ENCODE measurements at places on chromosomes 5 and 9.

GRCh38 chr5:170642066-170642735 is 138.4 kb downstream of the KCNIP1 start:
- DNase-seq: no peak

DNA sequence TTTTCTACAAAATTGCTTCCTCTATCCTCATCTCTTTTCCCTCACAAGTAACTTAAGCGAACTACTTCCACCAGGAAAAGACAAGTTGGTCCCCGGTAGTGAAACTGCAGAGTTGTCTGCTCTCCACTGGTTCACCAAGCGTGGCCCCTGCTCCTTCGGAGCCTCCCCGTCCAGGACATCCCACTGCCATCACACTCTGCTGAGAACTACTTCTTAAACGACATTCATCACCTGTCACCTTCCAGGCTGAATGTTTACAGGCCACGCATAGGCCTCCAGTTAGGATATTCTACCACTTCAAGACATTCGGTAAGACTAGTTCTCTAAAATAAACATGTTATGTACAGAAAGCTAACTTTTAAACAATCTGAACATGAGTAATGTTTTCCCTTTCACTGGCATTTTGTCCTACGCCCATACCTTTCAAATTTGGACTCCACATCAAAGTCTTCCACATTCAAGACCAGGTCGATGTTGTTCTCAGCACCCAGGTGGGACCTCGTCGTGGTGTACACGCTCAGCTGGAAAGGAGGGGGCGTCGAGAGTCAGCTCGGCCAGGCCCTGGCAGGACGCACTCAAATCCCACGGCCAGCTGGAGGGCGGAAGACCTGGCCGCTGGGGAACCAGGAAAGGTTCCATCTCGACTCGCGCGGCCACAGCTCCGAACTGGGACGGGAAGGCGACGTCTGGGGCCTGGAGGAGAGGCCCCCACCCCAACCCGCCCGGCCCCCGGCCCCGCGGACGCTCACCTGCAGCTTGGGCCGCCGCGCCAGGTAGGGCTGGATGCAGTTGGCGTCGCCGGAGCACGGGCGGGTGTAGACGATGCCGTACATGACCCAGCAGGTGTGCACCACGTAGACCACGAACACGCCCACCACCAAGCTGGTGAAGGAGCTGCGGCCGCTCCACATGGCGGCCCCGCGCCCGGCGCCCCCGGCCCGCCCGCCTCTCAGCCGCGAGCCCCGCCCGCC is 683 bp downstream of the CLPTM1L start:
- DNase-seq: no peak

GRCh38 chr9:109192732-109193361 is 25.8 kb upstream of the FRRS1L start:
- no peak for DNase-seq

- no peak for DNase-seq
These were observed 69.7 kb downstream of the PRLR start for GRCh38 chr5:35160486-35161116.

DNA sequence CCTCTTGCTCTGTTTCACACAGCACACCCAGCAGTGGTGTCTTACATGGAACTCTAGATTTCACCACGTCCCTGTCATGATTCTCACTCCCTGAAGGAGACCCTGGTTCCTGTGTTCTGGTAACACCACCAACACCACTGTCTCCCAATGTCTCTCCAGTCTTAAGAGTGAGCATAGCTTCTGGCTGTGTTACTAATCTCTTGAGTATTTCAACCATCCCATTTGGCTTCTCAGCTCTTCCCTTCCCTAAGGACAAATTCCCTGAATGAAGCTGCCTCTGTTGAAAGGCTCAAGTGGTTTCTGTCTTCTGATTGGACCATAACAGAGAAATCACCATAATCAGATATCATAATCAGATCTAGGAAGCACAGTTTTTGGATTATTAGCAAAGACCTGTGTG is 311.8 kb downstream of the DNAH5 start:
- no peak for DNase-seq

DNA sequence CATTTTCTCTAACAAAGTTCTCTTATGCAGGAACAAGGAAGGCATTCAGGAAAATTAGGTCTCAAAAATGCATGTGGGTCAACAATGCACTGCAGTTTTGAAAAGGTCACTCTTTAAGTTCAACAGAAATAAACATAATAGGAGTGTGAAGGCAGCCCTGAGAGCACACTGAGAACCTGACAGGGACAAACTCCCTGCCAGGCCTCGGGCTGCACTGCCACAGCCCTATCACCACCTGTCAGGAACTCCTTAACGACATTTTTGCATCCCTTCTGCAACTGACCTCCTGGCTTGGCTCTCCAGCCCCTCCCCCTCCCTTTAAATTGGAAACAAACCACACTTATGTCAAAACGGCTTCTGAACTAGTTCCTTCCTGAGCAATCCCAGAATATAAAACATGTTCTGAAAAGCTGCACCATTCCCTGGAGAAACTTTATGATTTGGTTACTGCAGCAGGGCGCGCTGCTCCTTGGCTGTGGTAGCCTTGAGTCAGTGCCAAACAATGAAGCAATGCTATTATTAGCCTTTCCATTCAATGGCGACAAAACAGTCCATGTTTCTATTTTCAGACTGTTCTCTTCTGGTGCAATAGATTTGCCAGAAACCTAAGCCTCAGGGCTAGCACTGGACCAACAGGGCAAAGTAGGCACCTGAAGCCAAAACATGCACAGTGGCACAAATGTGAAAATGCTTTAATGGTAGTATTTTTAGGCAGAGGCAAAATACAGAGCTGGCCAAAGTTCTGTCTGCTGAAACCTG is 160.1 kb upstream of the ZNF608 start:
- no peak for DNase-seq

DNA sequence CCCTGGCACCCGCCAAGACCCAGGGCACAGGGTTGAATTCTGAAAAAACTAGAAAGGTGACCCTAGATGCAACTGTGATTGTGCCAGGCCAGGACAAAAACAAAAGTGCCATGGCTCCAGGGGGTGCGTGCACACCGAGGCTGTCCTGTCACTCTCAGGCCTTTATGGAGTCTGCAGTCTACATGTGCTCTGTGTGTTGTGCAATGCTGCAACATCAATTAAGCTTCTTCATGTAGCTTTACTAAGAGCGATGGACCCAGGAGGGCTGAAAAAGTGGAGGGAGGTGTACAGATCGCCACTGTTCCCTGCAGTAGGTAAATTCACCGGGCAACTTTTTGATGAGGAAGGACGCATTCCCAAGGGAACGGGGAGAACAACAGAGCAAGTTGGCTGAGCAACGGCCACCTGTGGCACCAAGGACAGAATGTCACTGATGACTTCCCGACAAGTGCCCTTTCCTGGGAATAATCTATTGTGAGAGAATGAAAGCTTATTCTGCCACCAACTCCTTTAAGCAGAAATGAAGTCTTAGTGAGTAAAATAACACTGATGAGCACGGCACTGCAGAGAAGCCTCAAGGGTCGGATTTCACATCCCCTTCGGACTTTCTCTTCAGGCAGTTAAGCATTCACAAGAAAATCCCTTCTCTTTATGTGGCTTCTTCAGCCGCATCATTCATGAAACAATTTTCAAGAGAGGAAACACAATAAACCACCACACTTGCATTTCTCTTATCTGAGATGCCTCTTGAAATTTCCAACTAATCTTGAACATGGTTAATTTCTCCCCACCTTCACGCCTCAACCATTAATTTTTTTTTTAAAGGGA is 149.6 kb downstream of the DROSHA start:
- no peak for DNase-seq

DNA sequence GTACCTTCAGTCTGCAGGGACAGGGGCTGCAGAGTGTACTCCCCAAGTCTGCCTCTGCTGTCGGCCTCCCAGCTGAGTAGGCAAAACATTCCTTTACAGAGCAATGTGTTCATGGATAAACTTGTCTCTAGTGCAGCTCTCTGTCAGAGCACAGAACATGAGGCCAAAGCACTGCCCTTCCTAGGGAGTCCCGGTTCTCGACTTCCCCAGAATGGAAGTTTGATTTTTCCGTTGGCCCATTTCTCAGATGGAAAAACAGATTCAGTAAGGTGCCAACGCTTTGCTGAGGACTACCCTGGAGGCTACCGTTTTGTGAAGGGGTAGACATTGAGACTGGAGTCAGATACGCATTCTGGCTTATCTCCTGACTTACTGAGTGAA is 422 bp upstream of the TRIM32 start:
- no peak for DNase-seq

DNA sequence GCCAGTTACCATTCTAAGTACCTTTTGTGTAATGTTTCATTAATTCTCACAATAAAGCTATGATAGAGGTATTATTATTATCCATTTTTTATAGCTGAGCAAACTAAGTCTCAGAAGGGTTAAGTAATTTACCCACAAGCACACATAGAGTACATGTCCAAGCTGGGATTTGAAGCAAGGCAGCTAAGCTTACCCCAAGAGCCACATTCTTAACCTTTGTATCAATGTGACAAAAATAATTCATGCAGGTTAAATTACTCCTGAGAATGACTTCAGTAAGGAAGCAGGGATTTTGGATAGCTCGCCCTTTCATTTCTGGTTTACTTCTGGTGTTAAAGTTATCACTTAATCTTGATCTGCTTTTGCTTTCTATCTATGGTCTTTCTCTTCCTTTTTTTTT is 141.9 kb downstream of the ACTBL2 start:
- no peak for DNase-seq

DNA sequence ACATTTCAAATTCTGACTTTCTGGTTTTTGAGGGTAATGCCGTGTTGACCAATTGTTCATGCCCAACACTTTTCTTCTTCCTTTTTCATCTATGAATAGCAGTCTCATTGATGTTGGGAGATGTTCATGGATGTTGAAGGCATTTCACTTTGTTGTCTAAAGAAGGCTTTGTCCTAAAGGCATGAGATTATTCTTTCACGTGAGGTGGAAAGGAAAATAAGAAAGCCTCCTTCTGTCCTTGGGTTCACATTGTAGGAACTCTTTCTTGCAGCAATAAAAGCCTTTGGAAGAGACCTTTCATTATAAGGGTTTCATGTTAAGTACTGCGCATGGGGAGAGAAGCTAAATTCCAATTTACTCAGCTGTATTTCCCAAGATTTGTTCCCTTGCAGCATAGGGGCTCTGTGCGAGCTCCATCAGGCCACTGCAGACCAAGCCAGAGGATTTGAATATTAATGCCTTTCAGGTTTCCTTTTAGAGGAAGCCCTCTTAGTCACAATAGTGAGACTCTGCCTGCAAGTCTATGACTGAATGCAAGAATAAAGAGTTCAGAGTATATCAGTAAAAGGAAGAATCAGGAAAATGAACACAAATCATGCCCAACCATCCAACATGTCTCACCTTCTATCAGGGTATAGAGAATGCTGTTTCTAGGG is 274.6 kb downstream of the TMEM38B start:
- no peak for DNase-seq

- no peak for DNase-seq
These were observed 59.3 kb upstream of the RIOK2 start for GRCh38 chr5:97242341-97242740.

- DNase-seq: no peak
These were observed 1.6 kb upstream of the HAPLN1 start for GRCh38 chr5:83721953-83722901.

DNA sequence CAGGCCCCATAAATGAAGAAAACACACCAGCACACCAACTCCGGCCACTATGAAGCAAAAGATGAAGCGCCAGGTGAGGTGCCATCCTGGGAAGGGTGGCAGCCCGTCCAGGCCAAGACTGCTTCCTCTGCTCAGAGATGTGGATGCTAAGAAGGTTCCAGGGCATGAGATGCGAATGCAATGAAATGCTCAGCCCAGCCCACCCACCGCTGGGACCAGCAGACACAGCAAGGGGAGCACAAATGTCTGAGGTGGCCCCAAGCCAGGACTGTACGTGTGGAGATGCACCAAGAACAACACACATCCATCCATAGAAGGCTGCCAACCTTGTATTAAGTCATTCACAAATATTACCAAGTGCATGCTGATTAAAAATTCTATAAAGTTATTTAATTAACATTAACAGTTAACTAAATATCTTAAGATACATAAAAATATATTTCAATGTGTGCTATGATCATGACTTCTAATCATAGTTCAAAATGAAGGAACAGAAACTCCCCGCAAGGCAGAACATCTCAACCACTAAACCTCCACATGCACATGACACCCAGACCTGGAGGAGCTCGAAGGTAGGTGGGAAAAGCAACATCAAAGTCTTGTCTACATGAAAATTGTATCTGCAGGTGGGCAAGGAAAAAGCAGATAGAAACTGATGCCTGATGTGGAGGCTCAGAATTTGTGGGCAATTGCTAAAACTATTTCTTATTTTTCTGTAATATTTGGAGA is 43.7 kb downstream of the BICD2 start:
- no peak for DNase-seq

DNA sequence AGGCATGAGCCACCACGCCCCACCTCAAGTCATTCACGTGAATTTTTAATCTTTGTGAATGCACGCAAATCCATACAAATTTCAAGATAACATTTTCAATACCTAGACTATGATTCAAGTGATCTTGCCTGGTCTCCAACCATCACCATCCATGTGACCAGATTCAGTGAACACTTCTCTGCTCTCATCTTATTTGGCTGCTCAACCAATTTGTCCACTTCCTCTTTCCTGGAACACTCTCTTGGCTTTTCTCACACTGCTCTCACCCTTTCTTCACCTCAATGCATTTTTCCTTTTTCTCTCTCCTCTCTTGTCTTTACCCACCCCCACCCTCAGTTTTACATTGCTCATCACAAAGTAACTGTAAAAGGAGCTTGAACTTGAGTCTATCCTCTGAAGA is 354.7 kb upstream of the KIF2A start:
- no peak for DNase-seq

DNA sequence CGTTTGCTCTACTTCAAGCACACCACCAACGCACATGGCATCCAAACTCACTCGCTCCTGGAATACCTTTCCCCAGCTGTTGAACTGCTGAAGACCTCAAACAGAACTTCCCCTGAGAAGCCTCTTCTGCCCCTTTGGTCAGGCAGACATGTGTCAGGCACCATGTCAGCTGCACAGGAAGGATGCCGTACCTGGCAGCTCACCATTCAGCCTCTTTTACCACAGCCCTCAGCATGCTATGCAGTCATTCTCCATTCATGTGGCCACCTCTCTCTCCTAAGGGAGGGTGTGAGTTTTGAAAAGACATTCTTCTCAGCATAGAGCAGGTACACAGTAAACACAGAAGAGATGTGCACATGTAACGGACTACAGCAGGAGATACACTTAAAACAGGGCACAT is 14.2 kb downstream of the IL4 start:
- peak; percentile 60 for DNase-seq

DNA sequence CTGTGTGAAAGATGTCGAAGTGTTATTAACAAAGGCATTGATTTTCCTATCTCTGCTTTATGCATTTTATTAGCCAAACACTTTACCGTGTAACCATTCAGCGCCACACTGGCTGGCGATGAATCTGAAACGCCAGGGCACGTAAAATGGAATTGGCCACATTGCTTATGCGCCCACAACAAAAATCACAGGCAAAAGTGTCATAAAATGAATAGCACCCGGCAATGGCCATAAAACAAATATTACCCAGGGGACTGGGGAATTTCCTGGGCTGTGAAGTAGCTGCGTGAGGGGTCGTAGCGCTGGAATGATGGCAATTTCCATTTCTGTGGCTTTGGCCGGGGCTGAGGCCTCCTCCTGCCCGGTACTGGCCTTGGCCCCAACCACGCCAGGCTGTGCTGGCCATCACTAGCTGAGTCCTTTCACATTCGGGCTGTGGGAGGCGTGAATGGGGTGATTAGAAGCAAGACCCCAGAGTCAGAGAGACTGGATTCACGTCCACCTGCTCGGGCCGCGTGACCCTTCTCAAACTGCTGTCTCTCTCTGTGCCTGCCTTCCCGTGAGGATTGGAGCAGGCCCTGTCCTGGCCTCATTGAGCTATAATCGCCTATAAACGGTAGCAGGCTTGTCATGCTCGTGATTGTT is 254.5 kb downstream of the PBX3 start:
- no peak for DNase-seq
